ENCODE measurements at places on chromosomes 2 and 18.

DNA sequence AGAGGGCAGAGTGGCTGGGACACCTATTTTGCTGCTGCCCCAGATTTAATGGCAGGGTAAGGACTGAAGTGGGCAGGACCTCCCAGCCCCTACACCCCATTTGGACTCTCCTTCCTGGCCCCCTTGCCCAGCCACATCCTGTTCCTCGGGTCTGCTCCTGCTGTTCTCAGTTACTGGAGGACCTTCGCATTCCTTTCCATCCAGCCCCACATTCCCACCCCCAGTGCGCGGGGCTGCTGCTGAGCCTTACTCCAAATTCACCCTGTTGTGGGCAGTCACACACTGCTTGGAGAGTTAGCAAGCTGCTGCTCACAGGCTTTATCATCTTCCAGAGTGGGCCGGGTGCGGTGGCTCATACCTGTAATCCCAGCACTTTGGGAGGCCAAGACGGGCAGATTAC is 75.2 kb upstream of the SLC14A2 start:
- no peak for DNase-seq

DNA sequence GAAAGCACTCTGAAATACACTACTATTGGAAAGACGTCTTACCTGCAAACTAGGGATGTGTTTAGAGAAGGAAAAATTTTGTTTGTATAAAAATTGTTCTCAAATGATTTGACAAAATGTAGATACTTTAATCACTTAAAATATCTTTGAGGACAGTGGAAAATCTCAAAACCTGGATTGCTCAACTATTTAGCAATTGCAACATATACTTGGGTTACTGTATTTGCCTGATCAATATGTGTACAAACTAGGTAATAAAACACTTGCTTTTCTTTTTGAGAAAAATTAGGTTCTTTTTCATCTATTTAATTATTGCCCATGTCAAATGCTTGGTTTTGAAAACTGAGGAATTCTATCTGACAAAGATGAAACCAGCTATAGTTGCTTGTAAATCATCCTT is 60.9 kb downstream of the CPS1 start:
- no peak for DNase-seq

- DNase-seq, result no peak
These were observed 3.1 kb downstream of the ATOH8 start for GRCh38 chr2:85756822-85757435.

DNA sequence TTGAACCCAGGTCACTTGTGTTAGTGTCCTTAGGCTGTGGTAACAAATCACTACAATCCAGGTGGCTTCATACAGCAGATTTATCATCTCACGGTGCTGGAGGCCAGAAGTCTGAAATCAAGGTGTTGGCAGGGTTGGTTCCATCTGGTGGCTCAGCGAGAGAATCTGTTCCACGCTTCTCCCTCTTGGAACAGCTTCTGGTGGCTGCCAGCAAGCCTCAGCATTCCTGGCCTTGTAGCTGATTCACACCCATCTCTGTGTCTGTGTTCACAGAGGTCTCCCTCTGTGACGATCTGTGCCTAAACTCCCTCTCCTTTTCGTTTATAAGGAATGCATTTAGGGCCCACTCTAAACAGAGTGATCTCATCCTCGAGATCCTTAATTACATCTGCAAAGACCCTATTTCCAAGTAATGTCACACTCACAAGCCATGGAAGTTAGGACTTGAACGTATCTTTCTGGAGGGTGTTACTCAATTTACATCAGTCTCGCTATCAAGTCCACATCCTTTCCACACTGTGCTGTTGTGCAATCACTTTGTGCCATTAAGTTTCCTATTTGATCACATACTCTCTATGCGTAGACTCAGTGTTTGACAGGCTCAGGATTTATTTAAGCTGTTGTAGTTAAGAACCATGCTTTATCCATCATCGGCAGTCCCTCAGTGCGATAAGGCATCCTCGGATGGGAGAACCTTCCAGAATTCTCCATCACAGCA is 164.4 kb downstream of the SOCS6 start:
- no peak for DNase-seq

DNA sequence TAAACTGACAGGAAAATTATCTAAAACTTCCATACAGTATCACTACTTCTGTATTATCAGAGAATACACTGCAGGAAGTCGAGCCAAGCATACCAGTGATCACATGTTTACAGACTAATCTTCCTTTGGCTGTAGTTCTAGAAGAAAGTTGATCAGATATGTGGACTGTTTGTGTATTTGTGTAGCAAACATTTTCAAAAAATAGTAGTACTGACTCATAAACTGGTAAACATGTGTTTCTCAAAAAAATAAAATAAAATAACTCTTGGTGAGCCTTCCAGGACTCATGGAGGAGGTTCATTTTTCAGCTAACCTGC is 148.9 kb upstream of the SLC39A10 start:
- no peak for DNase-seq

DNA sequence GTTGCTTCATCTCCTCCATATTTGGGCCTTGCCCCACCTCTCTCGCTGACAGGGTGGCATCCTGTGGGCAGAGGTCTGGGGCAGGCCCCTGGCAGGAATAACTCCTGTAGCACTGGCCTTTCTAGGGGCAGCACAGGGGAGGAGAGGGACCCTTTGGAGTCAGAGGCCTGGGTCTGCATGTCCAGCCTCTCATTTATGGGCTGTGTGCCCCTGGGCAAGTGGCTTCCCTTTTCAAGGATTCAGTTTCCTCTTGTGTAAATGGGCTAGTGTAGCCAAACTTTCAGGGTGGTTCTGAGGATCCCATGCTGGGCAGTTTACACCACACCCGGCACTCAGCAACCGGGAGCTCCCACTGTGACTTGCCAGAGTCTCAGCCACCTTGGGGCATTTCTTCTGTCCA is 23.4 kb downstream of the ADRA2B start:
- DNase-seq, result no peak

GRCh38 chr2:112159454-112159921 is 21.3 kb downstream of the FBLN7 start:
- no peak for DNase-seq

- no peak for DNase-seq
These were observed 14.2 kb upstream of the MSL3B start for GRCh38 chr2:233882353-233882752.
